ENCODE measurements at places on chromosomes 1 and 21.
A peak's percentile ranks its signal among the peaks of the same experiment; 100 is the strongest.

DNA sequence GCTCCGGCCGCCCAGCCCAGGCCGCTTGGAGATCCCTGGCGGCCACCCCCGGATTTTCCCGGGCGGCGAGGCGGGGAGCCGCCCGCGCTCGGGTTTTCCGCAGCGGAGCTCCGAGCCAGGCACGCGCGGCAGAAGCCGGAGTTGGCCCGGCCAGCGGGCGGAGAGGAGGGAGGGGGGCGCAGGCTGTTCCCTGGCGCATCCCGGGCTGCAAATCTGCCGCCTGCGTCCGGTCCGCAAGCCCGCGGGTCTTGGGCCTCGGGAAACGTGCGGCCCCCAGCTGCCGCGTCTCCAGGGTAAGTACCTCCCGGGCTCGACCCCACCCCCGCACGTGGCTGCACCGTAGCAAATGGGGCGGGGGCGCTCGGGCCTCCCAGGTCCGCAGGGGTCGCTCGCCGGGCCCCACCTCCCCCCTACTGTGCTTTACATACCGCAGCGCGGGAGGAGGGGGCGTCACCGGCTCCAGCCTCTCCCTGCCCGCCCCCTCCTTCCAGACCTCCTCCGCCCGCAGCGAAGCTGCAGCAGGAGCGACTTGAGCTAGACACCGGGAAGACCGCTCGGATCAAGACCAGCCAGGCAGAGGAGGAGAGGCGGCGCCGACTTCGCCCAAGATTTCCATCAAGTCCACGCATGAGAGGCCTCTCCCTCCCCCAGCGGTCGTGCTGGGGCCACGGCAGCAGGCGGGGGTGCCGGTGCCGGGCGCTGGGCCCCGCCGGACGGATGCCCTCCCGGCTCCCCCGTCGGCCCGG, 1.6 kb downstream of the TMEM200B start:
- DNase-seq, result peak; percentile 36

DNA sequence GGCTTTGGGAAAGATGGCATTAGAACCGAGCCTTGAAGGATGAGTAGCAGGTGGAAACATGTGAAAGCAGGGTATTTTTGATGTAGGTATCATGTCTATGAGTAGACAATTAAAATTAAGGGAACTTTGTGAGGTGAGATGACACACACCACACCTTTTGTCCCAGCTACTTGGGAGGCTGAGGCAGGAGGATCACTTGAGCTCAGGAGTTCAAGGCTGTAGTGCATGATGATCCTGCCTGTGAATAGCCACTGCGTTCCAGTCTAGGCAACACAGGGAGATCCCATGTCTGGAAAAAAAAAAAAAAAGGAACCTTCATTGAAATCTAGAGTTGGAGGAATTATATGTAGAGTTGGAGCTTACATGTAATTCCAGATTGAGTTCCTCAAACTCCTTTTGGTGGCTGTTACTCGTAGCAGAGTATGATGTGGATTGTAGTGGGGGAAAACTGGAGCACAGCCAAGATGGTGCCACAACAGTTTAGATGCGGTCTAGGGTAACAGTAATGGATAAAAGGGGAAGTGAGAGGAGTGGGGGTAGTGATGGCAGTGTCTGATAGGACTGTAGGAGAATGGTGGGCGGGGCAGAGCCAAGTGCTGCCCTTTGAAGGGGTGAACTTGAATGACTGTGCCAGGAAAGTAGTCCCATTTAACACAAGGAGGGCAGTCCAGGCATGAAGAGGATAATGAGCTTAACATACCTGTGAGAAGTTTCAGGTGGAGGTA, 17.4 kb downstream of the AK4 start:
- DNase-seq, result no peak

GRCh38 chr1:183234660-183235476, 48.8 kb downstream of the LAMC2 start:
- DNase-seq, result no peak

DNA sequence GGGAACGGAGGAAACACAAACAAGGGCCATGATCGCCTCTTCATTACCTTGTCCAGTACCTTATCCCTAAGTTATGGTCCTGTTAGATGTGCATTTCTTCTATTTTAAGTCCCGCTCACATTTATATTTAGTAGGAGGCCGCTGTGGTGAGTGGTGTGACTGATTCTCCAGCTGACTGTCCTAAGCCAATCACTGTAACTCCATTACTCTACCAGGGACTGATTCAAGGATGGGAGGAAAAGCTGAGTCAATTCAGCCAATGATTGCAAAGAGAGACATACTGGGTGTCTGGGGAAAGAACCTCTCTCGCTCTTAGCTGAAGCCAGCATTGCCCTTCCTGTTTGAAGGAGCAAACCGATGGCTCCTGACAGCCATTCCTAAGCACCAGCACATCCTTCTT, 59.7 kb downstream of the TGFBR3 start:
- DNase-seq, result no peak

- DNase-seq, result no peak
Measured at GRCh38 chr1:97461782-97462181, 459.1 kb downstream of the DPYD start.

- DNase-seq, result no peak
Measured at GRCh38 chr1:168696125-168696760, 32.8 kb downstream of the DPT start.

Data from activated CD4-positive, alpha-beta T cell treated with anti-CD3 and anti-CD28 coated beads for 36 hours (primary cell).